ENCODE measurements at places on chromosomes 3 and 15.

- DNase-seq: no peak
Observed at GRCh38 chr3:175346573-175347356, 487.6 kb downstream of the NAALADL2 start.

GRCh38 chr15:57559875-57560274 is 31.8 kb upstream of the MYZAP start:
- DNase-seq: peak; percentile 67

DNA sequence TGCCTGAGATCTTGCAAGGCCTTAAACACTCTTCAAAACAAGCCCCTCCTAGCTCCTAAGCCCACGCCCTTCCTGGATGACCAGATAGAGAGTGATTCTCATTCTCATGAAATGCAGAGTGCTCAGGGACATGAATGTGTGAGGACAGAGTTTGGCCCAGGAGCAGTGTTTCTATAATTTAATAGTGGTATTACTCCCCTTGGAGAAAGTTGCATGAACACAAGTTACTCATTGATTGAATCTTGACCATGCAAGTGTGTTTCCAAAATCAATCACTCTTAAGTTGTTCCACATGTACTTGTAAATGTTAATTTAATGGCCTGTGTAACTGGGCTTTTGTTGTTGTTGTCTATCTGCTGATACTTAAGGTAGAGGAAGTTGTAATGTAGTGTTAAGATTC is 181.6 kb downstream of the ADAMTSL3 start:
- DNase-seq: no peak

DNA sequence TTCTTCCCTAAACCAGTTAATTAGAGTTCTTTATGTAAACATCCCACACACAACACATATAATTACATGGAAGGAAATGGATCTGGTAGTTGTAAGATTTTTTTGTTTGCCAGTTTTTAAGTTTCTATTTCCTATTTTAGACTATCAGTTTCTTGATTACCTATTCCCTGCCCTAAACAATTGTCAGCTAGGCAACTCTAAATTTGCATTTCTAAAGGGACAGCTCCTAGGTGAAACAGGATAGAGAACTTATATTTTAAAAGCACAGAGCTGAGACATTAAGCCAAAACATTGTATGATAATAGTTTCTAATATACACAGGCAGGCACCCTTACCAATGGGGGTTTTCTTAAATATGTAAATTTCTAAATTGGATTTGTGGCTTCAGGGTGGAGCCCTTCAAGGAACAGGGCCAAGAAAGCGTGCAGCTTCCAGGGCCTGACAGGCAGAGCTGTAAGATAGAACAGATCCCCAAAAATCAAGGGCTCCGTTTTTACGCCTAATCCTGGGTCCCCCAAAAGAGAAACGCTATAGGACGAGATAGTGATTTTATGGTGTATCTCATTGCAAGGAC is 8.9 kb downstream of the LEKR1 start:
- DNase-seq: no peak

DNA sequence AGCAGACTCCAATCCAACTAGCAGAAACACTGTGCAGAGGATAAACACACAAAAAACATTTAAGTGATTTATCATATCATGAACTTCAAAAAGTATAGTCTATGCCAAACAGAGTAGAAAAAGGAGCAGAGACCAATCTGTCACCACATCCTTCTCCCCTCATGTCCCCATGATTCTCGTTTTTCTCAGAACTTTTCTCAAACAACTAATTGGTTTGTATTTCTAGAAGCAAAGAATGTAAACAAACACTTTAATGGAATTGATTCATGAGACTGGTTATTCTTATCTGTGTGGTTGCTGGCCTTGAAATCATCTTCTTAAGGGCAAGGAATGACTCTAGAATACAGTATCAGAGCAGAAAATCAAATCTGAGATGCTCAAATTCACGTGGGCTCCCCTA is 294.2 kb upstream of the THBS1 start:
- DNase-seq: no peak

GRCh38 chr3:33848624-33849347 is 50.4 kb downstream of the PDCD6IP start:
- DNase-seq: no peak

GRCh38 chr15:34241376-34242330 is 16.8 kb downstream of the EMC4 start:
- DNase-seq: no peak

GRCh38 chr3:177772908-177773557 is 575.8 kb upstream of the TBL1XR1 start:
- DNase-seq: no peak

DNA sequence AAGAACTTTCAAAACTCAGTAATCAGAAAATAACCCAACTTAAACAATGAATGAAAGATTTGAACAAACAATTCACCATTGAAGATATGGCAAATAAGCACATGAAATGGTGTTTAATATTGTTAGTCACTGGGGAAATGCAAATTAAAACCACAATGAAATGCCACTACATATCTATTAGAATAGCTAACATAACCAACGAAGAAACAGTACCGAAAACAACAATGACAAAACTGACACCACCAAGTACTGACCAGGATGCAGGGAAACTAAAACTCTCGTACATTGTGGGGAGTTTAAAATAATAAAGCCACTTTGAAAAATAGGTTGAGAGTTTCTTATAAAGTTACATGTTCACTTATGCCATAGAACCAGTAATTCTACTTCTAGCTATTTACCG is 69.1 kb downstream of the KBTBD8 start:
- DNase-seq: no peak

DNA sequence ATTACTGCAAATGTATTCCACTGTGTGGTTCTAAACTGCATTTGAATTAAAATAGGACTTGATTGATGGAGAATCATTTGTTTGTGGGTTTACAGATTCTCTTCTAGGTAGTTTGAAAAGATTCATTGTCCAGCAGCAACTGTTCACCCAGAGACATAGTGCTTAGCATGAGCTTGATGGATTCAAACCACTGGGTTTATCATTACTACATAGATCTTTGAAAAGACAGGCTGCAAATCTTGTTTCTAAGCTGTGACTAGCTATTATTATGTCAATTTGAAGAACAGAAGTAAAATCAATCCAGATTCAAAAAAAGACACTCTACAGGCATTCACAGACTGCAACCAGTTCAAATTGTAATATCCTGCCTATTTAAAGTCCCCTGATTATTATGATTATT is 49.8 kb downstream of the MBNL1 start:
- no peak for DNase-seq
